ENCODE measurements at places on chromosomes 7 and 10.

- DNase-seq: no peak
Observed at GRCh38 chr7:141646826-141647480, 55.0 kb downstream of the DENND11 start.

DNA sequence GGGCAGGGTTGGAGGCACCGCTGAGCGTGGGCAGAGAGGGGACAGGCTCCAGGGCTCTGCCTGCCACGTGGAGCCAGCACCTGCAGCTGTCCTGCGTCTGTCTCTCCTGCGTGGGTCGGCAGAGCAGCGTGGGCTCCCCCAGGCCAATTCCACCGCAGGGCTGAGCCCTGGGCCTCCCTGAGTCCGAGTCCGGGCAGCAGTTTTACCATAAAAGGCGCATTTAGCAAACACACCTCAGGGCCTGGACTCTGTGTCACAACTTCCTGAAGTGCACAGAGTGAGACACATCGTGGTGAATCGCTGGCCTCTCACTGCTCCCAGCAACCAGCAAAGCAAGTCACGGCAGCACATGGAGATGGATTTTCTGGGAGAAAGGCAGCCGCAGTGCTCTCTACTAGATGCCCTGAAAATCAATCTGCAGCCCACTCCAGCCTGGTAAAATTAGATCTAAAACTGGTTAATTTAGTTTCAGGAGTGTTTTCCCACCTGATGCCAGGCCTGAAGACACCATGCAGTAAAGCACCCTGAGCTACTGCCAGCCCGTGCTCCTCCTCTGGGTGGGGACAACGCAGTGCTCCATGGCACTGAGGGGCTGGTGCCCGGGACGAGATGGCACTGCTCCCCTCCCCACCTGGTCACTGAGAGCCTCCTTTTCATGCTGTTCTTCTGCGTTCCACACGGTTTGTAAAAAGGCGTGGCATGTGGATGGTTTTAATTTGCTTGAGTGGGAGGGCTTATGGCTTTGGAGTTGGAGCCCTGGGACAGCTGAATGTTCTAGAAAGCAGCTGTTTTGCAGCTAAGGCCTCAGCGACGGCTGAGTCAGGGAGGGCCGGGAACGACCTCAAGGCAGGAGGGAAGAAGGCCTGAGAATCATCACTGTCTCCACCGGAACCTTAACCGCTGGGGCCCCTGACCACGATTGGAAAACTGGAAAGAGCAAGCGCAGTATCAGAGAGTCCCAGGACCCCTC, 336.9 kb downstream of the ADARB2 start:
- no peak for DNase-seq

- DNase-seq: no peak
Observed at GRCh38 chr10:61262486-61263261, 190.5 kb downstream of the TMEM26 start.

- DNase-seq: peak; percentile 41
Observed at GRCh38 chr7:100430493-100431285, 1.1 kb downstream of the MEPCE start.

DNA sequence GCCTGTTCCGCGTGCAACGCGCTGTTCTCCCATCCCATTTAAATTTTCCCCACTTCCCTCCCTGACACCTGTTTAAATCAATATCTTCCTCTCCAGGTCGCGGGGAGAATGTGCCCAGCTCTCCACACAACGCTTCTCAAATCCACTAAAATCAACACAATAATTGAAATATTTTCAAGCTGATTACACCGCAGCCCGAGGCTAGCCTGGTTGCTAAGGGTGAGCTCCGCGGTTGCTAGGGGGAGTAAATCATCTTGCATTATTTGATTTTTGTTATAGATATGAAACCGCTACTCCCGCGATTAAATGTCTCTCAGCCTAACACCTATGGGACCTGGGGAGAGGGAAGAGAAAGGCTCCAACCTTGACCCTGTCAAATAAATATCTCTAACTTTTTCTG, 36.2 kb downstream of the UNCX start:
- no peak for DNase-seq

DNA sequence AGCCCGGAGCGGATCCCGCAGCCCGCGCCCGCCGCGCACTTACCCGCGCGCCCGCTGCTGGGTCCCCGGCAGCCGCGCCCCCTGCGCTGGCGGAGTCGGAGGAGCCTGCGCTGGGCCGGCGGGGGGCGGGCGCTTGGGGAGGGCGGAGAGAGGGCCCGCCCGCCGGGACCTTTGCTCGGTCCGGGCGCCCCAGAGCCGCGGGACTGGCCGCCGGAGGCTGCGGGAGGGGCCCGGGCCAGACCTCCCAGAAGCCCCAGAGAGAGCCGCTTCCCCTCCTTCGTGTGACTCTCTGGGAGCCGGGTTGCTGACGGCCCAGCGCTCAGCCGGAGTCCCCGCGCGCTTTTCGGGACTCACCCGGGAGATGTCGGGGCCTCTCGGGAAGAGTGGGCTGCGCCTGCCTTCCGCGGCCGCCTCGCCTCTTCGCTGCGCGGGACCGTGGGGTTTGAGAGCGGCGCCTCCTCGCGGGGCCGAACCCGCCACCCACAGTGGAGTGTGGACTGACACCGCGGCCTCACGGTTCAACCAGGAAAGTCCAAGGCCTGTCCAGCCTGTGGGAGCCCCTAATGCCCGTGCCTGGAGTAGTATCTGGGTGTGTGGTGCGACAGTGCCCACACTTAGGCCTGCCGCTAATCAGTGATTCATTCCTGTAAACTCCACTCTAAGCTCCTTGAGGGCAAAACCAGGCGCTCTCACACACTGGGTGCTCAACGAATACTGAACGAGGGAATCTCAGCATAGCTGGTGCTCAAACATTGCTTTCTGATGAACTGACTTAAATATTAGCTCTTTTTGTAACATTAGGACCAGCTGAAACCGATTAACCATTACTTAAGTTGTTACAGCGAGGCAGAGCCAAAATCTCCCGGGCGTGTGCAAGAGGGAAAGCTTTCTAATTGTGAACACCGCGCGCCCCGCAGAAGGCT, at the start of gene GSDME:
Gene GSDME, minus strand, starts transcription at position 112 of the 923 bp plus-strand sequence. CDS start 7,690 bp downstream, outside the sequence.
- no peak for DNase-seq

DNA sequence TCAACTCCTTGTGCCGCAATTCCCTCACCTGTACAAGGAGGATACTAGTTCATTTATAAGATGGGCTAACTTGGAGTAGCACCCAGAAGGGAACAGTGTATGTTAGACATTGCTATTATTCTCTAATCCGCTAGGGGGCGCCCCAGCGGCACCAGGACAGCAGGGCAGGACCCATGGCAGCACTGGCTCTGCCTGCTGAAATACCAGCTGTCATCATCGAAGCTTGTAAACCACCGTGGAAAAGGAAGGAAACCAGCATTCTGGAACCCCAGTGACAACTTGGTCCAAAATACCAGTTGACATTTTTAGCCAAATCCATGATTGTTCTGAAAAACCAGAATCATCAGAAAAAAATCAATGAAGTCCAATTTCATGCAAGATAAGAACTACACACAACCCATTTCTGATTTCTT, 134.4 kb downstream of the ITGA8 start:
- peak; percentile 1 for DNase-seq

GRCh38 chr7:74514131-74514591, 60.5 kb downstream of the GTF2IRD1 start:
- DNase-seq: no peak

- DNase-seq: no peak
Observed at GRCh38 chr10:99531696-99532593, 797 bp upstream of the NKX2-3 start.

DNA sequence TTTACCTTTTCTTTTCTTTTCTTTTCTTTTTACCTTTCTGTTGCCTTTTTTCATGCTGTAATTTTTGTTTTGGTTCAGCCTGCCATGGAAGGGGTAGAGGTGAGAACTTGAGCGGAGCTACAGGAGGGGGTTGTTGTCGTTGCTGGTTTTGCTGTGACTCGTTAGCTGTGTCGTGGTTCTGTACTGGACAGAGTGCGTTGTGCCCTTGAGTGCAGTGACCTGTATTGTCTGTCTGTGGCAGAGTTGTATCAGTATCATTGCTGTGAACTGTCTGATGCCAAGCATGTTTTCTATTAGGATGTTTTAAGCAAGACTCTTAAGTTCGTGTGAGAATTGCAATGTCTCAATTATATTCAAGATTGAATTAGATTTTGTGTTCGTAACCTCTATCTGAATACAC, 67.5 kb downstream of the TRRAP start:
- DNase-seq: no peak

- no peak for DNase-seq
Observed at GRCh38 chr10:120342115-120342714, 114.8 kb upstream of the PLPP4 start.

- no peak for DNase-seq
Observed at GRCh38 chr10:6175329-6176055, 27.2 kb upstream of the PFKFB3 start.

DNA sequence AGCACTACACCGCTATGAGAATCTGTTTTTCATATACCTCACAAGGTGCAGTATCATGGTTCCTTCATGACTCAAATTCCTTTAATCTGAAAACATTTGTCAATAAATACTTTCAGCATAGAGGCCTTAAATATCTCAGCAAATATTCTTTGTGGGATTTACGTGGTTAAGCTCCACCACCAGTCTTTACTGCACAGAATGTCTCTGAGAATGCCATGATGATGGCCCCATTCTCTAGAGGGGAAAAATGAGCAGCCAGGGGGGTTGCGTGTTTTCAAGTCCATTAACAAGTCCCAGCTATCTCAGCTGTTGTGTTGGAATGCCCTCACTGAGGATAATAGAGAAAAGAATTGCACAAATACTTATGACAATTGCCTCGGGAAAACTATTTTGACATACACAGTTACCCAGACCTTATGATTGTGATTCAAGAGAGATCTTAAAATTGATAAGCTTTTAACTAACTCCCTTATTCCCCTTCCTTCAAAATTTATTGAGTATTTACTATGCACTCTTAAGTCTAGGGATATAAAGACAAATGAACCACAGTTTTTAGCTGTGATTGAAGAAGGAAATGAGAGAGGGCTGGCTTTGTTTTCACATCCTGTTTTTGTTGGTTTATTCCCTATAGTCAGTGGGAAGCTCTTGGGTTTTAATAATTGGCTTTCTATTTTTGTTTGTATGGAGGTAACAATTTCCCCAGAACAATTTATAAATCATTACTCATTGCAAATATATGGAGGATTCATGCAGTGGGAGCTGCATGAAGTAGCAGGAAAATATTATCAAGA, 176.5 kb upstream of the VWC2 start:
- DNase-seq: no peak

- no peak for DNase-seq
Observed at GRCh38 chr7:94423863-94424735, 29.4 kb downstream of the COL1A2 start.

DNA sequence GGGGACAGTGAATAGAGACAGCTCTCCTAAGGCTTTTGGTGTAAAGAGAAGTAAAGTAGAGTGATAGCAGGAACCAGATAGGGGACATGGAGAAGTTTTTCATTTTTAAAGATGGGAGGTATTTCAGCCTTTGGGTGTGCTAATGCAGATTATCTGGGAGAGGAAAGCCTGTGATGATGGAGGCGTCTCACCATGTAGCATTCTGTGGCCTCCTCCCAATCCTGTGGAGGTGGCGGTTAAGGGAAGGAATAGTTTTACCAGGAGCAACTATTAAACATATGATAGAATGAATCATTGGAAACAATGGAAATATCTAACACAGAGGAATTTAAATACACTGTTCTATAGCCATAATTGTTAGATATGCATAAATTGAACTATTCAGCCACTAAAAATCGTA, 101.3 kb downstream of the CNNM2 start:
- DNase-seq: no peak

DNA sequence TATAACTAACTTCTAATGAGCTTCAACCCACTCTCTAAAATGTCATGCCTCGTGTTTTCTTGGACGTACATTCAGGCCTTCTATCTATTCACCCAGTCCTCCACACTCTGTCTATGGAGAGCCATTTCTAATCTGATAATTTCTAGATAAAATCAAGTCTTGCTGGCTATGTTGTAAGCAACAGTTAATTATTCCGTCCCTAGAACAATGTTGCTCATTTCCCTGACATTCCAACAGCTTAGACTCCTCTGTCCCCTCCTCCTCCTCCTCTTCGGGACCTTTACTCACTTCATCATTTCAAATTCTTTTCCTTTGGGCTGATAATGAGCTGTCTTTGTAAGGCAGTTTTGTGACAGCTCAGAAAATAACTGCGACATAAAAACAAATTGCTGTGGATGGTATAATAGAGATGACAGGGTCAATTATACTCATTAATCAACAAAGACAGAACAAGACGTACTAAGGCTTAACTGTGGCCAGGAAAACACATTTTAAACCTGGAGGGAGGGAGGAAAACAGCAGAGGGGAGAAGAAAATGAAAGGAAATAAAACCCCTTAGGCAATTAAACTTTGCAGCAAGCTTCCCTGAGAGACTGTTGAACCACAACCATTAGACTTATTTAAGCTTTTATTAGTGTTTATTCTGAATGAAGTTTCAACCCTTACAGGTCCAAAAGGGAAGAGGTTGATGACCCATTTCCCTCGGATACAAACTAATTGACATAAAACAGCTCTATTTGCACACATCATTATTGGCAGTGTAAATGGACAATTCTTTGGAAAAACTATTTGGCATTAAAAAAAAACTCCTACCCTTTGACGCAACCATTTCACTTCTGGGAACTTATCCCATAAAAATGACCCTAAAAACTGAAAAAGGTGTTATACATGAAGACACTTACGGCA, 179.1 kb downstream of the SFMBT2 start:
- no peak for DNase-seq

DNA sequence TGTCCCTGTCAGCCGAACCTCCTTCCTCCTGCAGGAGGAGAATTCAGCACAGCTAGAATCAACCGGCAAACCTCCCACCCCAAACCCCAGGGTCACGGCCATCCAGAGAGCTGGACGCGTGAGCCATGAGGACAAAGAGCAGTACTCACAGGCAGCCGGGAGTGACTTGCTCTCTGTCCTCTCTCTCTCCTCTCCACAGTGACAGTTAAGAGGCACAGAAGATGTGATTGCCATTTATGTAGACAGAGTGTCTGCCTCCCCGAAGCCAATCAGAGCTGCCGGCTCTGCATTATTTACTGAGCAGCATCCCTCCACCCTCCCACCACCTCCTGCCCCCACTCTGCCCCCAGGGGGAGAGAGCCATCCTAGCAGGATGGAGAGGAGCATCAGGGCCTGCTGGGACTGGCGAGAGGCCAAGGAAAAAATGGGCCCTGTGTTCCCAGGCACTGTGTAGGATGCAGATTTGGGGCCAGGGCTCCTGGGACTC, 4.3 kb downstream of the DDC start:
- no peak for DNase-seq

GRCh38 chr7:45920502-45921380, at the start of gene IGFBP3:
TSS of gene IGFBP3 (minus strand) at chr7:45921272. CDS start at chr7:45921140, 132 bp downstream.
- DNase-seq: no peak

DNA sequence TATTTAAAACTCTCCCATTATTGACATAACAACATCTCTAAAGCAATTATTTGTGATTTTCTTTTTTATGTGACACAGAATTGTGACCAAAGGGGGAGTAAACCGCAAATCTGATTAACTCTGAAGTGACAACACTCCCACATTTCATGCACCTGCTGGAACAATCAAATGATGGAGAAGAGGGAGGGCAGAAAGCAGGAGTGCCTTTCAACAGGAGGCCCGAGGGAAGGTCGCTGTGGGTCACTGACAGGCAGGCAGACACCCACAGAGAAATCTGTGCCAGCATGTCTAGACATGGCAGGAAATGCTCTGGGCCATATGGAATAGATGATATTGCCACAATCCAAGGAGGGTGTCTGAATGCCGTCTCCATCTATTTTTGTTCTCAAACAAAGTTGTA, 247.3 kb downstream of the DOCK4 start:
- DNase-seq: no peak
